ENCODE measurements at places on chromosomes 1 and 21.

GRCh38 chr1:39525366-39526165 is 34.1 kb downstream of the BMP8A start:
- DNase-seq = no peak

DNA sequence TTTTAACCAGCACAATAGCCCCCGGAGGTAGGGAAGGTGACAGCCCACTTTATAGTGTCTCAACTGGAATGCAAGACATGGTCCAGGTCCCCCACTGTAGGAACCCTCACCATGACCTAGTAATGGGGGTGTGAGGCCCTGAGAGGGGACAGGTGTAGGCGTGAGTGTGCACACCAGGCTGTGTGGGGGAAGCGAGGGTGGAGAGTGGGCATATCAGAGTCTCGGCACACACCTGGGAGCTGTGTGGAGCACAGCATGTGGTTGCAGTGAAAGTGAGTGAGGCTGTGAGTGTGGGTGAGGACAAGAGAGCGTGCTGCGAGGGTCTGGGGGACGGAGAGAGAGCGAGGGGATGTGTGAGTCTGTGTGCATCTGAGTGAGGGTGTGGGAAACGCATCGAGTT is 17.1 kb upstream of the RSPO1 start:
- no peak for DNase-seq

- DNase-seq = no peak
Measured at GRCh38 chr1:20347699-20348098, 57.0 kb downstream of the VWA5B1 start.

DNA sequence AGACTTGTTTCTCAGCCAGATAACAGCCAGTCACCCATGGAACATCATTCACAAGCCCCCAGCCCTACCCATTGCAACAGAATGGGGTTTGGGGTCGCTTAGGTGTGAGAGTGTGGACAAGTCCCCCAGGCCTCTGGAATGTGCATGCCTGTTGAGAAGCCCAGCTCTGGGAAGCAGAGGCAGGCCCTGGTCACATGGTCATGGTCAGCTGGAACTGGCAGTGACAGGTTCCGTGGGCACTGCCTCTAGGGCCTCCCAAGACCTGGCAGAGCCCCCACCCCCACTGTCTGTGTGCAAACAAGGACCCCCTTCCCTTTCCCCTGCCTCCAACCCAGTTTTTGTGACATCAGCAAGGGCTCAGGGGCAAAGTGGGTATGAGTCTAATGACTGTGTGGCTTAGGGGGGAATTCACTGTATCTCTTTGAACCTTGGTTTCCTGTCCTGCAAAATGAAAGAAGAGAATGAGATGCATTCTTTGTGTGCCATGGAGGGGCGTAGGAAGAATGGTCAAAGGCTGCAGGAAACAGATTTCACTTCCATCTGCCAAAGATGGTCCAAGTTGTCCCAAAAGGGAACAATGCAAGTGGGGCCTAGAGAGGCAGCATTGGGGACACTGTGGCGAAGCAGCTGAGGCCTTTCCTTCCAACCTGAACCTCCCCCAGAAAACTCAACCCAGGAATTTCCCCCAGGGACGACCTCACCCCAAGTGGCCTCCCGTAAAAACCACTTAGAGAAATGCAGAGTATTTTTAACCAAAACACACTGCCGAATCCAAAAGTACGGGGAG is 34.7 kb upstream of the SELENON start:
- no peak for DNase-seq

DNA sequence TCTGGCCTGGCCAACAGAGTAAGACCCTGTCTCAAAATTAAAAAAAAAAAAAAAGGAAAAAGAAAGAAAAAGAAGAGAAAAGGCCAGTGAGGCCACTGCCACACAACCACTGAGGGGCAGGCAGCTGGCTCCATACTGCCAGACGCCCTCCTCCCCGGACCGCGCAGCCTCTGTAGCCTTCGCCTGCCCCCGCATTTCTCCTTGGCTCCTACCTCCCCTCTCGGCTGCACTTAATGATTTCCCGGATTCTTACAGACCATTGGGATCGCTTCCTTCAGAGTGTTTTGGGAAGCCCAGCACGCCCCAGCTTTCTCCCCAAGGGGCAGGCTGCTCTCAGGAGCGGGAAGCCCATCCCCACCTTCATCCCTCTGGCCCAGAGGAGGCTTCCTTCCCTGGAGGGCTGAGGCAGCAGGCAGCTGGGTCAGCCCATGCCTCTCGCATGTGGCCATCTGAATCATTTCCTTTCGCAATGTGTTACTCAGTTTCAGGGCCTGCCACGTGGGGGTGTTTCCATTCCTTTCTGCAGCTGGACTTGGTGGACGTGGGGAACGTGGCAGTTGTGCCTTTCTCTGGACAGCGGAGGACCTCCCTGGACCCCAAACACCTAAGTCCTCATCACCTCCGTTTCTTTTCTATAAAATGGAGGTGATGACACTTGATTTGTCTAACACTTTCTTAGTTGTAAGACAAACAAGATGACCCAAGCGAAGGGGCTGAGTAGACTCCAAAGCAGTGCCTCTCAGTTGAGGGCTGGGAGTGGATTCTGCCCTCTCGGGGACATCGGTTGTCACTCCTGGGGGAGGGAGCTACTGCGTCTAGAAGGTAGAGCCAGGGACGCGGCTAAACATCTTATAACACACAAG is 2.3 kb downstream of the SLC2A5 start:
- peak; percentile 91 for DNase-seq

GRCh38 chr1:1479547-1480487 is 8.3 kb downstream of the ATAD3B start:
- no peak for DNase-seq

- DNase-seq = no peak
Measured at GRCh38 chr1:110460253-110461220, 9.6 kb downstream of the PROK1 start.

GRCh38 chr1:203325026-203325417 is 19.7 kb downstream of the BTG2 start:
- DNase-seq = no peak

GRCh38 chr1:68128157-68128556 is 77.7 kb upstream of the DIRAS3 start:
- no peak for DNase-seq

DNA sequence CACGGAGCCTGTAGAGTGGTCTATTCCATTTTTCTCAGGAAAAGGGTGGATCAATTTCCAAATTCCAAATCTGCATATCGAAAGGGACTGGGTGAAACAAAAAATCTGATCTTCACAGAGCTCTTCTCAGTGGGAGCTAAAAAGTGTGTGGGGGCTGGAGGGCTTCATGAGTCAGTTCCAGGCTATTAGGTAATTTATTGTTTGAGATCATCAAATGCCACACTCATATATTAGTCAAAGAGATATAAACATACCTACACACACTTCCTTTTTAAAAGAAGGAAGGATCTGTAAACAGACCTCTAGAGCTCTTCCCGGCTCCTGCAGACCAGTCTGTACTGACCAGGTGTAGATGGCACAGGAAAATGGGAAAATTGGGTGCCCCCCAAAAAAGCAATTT is 175.4 kb downstream of the ZBTB18 start:
- DNase-seq = no peak

DNA sequence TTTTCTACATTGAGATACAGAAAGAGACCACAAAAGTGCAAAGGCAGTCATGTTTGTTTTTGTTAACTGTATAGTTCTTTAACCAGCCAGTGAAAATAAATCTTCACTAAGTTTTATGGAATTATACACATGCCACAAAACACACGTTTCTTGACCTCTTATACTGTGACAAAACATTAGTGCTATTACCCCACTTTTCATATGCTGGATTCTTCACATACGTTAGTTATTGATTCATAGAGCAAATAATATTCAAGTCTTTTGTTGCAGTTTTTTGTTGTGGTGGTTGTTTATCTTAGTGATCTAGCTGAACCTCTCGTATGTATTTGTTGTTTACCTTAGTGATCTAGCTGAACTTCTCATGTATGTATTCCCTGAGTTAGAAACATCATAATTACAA is 28.0 kb downstream of the LYPLAL1 start:
- DNase-seq = no peak

DNA sequence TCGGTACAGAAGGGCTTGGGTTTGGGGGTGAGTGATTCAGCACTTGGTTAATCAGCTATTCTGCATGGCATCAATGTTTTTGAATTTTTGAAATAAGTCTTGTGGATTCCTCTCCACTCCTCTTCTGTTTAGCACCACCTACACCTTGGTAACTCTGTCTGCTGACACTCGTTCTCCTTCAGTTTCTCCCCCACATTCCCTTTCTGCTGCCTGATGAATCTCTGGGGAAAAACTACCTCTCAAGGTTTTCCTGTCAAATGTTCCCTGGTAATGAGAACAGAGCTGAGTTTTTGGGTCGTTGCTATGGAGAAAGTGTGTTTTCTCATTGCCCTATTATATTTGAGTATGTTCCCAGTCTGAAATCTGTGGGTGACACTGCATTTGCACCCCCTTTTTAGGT is 108.2 kb downstream of the GABPA start:
- DNase-seq = no peak

DNA sequence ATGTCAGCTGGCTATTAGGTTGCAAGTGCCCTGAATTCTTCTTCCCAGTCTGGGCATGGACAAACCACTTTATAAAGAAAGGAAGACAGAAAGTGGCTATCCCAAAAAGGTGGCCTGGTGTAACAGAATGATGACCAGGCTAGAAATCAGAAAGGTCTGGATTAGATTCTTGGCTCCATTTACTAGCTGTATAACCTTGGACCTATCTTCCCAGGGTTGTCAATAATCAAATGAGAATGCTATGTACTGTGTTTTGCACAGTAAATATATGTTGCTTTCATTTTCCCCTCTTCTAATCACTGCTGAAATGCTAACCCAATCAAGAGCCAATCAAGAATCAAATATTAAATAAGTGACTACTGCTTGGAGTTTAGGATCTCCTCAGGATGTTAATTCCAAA is 20.4 kb downstream of the RNF19B start:
- DNase-seq = no peak

GRCh38 chr1:27395441-27396195 is 3.2 kb downstream of the GPR3 start:
- DNase-seq = no peak

GRCh38 chr1:199297174-199297573 is 658.3 kb downstream of the PTPRC start:
- no peak for DNase-seq

DNA sequence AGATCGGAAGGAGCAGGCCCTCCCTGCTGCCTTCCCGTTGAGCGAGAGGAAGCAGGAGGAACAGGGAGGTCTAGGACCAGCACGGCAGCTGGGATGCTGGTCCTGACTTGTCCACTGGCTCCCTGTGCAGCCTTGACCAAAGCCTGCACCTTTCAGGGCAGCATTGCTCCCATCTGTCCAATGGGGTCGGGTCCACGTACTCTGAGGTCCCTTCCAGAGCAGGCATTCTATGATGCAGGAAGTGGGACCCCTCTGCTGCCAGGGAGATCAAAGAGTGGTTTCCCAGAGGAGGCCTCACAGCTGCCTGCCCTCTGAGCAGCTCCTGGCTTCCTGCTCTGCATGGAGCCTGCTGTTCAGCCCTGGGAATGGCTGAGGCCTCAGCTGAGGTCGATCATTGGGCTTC is 21.7 kb upstream of the ZNF362 start:
- DNase-seq = no peak

DNA sequence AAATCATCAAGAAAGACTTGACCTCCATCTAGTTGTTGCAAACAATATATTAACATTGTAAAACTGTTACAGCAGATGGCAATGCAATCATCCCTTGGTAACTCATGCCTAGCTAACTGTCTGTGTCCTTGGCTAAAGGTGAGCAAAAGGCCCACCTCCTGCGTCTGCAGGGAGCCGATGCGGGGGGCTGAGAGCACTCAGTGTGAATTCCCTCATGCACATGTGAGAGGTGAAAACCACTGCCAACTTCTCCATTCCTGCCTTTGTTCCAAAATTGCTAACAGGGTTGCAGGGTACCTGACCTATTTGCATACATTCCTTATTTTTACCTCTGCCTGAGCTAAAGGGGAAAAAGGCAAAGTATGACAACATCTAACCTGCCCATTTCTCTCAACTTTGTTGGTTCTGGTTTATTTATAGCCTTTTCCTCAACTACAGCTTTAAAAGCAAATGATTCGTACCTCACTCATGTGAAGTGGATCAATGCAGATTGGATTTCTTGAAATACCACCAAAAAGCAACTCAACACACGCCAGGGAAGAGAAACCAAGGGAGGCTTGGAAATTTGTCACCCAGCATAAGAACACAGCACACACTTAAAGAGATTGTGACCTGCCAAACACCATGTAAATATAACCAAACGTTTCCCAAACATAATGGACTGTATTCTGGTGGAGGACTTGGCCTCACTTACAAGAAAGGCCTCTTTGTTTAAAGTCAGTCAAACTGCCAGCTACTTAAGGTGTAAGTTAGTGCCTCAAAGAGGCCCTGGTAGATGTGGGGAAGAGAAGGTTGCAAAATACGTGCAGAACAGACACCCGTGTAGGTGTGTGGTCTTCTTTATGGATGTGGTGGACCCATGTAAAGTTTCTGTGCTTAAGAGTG is 651.0 kb downstream of the SMYD3 start:
- DNase-seq = no peak

GRCh38 chr1:3879787-3880428 is 20.2 kb downstream of the C1orf174 start:
- no peak for DNase-seq

- peak; percentile 85 for DNase-seq
Measured at GRCh38 chr1:155173478-155174323, at the start of gene TRIM46. TSS of gene TRIM46 (plus strand) at chr1:155173849. CDS start at chr1:155173967, 118 bp downstream.

GRCh38 chr1:118333601-118334210 is 148.7 kb upstream of the SPAG17 start:
- DNase-seq = no peak

DNA sequence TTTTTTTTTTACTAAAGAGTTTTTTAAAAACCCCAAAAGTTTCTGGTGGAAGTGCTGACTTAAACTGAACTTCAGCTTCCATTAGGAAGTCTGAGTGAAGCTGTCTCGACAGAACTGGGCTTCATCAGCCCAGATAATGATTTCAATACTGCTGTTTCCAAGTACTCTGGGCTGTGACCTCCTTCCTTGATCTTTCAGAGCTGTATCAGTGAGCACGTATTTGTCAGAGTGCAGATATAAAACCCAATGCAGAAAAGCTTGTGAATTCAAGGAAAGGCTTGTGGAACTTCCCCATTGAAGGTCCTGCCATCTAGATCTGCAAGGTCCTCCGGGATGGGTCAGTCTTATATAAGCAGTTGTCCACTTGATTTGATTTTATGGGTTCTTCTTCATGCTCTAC is 50.1 kb upstream of the RGS21 start:
- DNase-seq = no peak

DNA sequence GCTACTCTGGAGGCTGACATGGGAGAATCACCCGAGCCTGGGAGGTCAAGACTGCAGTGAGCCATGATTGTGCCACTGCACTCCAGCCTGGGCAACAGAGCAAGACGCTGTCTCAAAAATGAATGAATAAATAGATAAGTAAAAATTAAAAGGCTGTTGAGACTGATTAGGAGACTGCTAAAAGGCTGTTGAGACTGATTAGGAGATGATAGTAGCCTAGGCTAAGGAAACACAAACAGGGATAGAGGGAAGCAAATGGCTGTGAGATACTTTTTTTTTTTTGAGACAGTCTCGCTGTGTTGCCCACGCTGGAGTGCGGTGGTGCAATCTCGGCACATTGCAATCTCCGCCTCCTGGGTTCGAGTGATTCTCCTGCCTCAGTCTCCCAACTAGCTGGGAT is 28.4 kb downstream of the PRPF38A start:
- no peak for DNase-seq

GRCh38 chr21:41840880-41841279 is 38.3 kb downstream of the PRDM15 start:
- no peak for DNase-seq

Measured in vagina (tissue), 2 donors.